ENCODE measurements at places on chromosomes 11 and 22.

DNA sequence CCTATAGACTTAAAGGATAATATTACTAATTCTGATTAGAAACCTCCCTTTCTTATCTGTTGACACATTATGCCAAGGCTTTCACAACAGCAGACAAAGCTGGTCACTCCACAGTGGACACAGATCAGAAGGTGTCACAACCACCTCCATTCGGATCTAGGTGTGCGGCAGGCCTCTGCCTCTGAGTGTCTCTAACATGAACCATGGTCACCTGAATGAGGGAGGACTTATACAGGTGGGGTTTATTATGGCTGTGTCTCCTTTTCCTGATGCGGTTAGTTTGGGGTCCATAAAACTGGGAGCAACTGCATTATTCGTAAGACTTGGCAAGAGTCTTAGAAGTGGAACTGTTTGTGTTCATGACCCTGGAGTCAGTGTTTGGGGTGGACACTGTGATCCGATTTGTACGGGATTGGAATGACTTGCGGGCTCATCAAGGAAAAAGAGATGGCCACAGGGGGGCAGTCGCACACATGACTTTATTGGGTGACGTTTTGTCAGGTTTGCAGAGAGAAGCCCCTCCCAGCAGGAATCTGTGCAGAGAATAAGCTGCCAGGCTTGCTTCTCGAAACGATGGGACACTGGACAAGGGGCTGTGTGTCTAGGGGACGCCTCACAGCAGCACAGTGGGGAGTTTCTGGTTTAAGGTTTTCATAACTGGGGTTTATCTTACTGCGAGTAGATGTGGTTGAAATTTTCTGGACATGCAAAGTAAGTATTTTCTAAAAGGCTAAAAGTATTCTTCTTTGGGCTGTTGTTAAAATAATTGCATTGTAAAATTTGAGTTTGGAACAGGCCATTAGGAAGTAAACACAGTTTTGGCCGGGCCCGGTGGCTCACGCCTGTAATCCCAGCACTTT, 90.6 kb downstream of the GAB4 start:
- peak; percentile 55 for DNase-seq

DNA sequence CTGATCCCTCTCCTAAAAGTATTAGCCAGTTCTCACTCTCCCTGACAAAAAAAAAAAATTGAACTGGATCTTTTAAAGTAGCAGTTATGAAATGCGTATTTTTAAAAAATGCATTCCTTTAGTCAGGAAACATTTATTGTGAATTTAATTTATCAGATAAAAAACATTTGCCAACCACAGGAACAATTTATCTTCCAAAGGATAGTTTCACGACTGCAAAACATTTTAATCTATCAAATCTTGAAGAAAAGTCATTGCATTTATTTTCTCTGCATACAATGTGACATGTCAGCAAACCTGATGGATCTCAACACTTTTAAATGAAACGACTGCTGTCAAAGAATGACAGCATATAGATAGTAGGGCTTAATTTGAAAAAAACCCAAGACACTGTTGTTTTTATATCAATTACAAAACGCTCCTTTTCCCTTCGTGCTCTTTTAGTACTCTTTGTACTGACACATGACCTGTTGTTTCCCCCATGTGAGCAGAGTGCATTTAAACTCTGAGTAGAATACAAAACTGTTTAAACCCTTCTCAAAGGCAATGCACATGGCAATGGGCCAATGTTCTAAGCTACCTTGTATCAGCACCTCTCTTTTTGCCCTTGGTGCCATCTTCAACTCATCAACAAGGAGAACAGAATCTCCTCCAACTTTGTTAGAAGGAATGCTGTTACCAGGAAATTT, 107.0 kb downstream of the ATG16L2 start:
- DNase-seq, result no peak

GRCh38 chr11:107840129-107840484, 18.5 kb downstream of the SLC35F2 start:
- DNase-seq, result no peak

DNA sequence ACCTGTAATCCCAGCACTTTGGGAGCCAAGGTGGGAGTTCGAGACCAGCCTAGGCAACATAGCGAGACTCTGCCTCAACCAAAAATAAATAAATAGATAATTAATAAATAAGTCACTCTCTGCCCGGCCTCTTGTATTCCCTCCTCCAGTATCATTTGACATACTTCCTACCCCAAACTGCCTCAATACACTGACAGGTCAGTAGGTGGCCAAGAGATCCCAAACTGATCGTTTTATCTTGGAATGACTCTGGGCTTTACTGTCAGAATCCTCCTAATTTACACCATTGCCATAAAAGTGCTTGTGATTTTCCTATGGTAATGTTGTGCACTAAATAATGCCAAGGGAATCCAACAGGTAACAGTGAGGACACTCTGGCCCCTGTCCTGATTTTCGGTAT, 94.2 kb downstream of the PDHX start:
- no peak for DNase-seq

DNA sequence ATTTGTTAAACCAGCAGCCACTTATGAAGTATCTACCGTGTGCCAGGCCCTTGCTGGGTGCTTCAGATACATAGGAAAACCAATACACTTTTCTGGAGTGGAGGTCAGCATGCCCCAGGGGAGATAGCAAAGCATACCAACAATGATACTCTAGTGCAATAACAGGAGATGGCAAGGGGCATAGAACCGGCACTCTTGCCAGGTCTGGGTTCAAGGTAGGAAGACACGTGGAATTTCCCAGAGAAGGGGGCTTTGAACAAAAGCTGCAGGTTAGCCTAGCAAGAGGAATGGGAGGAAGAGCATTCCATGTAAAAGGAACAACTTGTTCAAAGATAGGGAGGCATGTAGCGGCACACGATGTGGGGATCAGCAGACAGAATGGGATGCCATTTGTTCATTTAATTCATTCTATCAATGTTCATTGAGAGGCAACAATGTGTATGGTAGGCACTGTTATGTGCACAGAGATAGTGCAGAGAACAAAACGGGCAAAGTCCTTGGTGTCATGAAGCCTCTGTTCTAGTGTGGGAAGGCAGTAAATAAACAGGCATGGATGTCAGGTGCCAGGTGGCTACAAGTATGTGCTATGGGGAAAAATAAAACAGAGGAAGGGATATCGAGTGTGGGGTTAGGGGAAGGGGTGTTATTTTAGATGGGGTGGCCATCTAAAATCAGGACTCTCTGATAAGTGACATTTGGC, 162.6 kb upstream of the E2F8 start:
- no peak for DNase-seq

DNA sequence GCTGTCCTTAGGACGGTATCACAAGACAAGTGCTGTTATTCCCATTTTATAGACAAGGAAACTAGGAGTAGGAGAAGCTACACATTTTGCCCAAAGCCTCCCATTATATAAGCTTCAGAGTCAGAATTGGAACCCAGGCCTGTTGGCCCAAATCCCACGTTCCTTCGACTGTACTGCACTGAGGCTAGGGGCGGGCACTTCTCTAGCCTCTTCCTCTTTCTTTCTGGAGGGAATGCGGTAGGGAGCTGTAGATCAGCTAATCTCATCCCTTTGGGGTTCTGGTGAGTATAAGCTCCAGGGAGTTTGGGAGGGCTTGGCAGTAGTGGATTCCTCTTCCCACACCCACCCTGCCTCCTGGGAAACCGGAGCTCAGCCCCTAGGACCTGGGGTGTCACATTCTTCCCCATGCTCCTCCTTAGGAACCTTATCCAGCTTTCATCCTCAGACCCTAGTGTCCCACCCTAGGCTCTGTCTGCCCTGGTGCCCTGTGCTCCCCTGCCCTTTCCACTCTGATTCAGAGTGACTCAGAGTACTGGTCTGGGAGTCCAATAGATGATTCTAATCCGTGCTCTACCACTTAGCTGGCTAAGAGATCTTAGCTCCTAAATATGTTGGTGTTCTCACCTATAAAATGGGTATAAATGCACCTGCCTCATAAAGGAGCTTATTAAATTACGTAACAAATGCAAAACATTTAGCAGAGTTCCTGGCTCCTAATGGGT, 29.3 kb downstream of the PHLDB1 start:
- no peak for DNase-seq

DNA sequence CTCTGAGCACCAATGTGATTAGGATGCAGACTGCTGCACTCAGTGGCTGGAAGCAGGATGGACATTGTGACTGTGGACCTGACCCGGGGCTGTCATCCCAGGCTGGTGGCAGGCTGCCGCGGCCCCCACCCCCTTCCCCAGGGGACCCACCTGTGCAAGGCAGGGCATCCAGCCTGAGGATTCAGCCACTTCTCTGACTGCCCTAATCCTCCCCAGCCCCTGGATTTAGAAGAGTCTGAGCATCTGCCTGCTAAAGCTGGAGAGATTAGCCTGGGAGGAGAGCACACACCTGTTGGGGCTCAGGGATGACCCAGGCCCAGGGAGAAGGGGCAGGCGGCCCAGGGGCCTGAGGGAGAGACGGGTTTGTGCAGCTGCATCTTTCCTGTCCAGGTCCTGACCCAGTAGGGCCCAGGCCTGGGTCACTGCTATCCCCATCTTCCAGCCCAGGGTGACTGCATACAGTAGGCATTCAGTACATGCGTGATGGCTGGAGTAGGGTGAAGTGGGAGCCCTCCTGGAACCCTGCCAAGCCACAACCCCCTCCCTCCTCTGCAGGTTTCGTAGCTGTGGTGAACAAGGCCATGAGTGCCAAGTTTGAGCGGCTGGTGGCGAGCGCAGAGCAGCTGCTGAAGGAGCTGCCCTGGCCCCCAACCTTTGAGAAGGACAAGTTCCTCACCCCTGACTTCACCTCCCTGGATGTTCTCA, 12.1 kb downstream of the DPP3 start:
- DNase-seq, result no peak

DNA sequence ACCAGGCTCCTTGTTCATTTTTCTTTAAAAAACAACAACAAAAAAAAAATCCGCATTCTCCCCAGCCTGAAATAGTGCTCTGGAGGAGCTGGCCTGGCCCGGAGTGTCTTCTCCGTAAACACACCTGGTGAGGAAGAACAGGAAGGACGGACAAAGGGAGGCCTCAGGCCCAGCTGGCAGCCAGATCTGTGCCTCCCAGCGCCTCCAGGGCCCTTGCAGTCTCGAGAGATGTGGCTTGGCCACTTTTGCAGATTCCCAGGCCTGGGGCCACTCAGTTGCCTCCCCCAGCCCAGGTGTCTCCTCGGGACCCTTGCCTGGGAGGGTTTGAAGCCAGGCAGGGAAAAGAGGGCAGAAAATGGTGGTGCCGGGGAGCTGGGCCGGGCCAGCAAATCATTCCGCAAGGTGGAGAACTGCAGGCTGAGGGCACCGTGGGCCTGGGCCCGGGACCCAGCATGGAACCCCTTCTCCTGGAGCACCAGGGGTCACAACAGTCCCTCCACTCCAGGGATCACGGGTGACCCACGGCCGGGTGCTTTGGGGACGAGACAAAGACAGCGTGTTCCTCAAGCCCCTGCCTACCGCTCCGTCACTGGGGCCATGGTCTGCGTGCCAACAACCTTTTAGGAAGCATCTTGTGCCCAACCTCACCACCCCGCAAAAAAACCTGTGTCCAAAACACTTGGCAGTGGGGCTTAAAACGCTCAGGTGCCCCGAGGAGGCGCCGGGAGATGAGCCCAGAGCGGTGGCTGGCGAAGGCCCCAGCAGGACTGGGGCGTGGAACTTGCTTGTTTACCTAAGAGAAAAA, 67.1 kb upstream of the WNT7B start:
- no peak for DNase-seq

GRCh38 chr22:37051391-37052385, at the start of gene KCTD17:
KCTD17 (plus strand) TSS chr22:37051742; CDS start chr22:37051761, 19 bp downstream.
- DNase-seq, result peak; percentile 67

DNA sequence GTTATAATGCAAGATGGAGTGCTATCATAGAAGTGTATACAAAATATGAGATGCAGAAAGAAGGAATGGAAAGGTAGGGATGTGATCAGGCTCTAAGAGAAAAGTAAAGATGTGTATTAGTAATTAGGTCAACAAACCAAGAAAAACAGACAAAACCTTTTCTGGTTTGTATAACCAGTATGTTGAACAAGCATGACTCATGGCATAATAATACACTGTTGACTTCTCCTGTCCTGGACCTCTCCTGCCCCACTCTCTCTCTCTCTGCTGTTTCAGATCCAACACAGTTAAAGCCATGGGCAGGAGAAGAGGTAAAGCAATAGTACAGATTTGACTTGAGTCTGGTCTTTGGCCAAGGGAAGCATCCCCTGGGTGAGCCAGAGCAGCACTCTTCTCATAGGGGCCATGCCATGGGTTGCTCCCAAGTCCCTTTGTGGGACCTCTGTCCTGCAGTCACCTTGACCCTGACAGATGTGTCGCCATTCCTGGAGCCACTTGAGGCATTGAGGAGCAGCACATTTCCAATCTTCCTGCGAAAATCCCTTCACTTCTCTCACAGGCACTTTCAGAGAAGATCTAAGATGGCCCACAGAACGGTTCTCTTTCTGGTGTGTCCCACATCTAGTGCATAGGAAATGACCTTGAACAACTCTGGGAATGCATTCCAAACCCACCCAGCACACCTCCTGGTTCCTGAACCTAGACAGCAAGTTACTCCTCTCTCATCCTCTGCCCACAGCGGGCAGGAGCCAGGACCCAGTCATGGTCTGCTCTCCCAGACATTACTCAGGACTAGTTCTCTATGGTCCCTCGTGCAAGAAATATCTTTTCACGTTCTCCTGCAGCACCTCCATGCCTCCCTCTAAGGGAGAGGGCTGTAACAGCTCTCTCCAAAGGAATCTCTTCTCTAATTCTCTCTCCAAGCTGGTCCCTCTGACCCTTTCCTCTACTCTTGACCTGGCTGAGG, 58.2 kb upstream of the PRSS23 start:
- no peak for DNase-seq

DNA sequence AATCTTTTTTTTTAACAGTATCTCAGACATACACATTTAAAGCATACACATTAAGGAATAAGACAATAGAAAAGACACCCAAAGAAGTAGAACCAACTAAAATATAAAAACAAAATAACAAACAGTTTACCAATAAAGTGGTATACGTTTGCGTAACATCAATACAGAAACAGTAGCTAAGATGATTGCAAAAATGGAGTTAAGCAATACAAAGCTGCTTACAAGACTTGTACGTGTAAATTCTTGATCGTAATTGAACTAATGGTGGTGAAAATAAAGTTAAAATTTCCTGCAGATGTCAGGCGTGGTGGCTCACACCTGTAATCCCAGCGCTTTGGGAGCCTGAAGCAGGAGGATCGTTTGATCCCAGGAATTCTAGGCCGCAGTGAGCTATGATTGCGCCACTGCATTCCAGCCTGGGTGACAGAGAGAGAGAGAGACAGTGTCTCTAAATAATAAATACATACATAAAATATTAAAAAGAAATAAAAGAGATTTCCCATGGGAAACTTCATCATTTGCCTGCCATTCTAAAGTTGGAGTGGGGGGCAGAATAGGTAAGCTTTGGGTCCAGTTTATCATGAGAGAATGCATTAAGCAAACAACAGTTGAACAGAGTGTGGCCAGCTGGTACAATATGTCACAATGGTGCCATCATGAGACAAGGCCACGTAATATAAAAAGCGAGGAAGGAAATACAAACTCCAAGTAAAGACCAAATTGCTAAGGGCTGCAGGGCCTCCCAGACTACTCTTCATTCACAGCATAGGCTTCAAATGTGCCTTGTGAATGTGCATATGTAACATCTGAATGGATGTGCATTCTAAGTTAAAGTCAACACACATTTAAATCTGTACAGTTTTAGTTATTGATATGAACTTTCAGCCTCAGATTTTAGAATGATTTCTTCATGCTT, 38.9 kb upstream of the EED start:
- no peak for DNase-seq
